Stimulated activated naive CD8-positive, alpha-beta T cell treated with anti-CD3 and anti-CD28 coated beads, Interleukin-15, Interleukin-2, amounts not matched to agents 100 U/mL and 50 U/mL, for 24 hours (primary cell): ENCODE measurements at places on chromosomes 11 and 22.

DNA sequence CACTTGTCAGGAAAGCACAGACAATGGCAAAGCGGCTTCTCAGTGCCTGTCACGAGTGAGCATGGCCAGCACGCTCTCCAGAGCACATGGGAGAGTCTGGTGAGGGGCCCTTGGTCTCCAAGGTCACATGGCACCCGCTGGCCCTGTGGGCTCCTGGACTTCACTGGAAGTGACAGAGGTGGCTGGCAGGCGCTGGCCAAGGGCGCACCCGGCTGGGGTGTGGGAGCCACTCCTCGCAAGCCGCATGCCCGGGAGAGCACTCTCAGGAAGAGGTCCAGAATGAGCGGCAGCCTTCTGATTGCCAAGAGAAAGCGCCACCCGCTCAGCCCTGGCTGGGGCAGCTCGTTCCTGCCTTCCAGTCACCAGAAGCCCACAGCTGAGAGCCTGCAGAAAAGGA, 17.1 kb upstream of the MOB2 start:
- DNase-seq: no peak

- peak; percentile 70 for DNase-seq
Measured at GRCh38 chr22:50267591-50268390, 2.4 kb downstream of the MAPK11 start.

DNA sequence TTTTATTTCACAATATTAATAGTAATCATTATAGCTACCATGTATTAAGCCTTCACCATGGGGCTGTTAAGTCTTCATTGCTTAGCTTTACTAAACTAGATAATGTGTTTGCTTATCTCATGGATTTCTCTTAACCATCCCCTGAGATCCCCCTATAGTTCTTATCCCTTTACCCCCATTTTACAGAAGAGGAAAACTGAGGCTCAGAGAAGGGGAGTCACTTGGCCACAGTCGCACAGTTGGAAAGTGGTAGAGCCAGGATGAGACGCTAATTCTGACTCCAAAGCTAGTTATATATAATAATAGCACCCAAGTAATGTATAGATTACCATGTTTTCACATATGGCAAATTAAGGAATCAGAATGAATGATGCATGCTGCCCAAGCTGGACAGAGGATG, 9.7 kb upstream of the TFIP11 start:
- no peak for DNase-seq

- DNase-seq: peak; percentile 77
Measured at GRCh38 chr22:50209893-50210292, 9.1 kb downstream of the SELENOO start.
